ENCODE measurements at places on chromosomes 12 and 14.

- no peak for DNase-seq
These were observed 457.4 kb upstream of the DCN start for GRCh38 chr12:91640021-91640420.

DNA sequence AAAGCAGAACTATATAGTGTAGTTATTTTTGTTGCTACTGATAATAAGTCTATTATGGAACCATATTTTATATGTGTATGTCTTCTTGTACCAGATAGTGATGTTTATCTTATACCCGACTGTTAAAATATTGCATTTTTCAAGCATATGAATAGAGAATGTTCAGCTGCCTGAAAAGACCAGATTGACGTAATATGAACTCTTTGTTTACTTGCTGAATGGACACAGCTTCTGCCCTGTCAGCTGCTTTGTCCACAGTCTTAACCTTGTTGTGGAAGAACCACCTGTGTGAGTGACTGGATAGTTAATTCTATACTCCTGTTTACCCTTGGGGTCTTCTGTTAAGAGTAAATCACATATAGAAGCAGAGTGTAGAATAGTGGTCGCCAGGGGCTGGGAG is 109.3 kb downstream of the LGR5 start:
- peak; percentile 13 for DNase-seq

DNA sequence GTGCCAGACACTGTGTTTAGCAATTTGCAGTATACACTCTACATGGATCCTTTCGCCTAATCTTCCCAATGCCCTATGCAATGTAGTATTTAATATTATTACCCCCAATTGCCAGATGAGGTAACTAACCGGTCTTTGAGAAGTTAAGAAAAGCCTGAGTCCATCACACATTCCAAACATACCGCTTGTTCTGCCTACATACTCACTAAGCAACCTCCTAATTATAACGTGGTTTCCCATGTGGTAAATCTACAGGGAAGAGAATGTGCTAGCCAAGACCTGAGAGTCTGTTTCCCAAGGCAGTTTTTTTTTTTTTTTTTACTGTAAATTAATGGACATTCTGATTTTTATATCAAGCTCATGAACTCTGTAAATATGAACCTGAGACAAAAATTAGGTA is 37.2 kb downstream of the ATP2B1 start:
- DNase-seq = no peak

DNA sequence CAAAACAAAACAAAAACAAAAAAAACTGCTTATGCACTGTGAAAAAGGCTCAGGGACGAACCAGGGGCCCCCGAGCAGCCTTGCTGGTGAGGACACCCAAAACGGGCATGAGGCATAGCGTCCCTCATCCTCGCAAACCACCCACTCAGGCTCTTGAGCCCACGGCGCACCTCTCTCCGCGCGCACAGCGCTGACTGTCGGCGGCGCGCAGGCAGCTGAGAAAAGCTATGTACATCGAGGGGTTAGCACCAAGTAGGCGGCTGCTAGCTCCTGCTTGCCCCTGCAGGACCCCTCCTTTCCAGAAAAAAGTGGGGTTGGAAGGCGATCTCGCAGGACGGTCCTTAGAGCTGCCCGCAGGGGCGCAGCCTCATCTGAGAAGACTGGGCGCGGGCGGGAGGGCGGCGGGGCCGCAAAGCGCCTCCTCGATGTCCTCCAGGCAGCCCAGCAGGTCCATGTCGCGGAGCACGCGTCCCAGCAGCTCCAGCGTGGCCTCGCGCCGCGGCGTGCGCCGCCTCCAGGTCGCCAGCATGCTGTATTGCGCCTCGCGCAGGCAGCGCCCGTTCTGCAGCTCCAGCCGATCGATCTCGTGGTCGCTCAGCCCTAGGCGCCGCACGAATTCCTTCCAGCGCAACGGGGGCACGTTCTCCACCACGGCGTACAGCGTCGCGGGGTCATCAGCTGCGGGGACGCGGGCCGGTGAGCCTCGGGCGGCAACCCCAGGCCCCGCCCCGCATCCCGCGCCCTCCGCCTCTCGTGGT is 12.8 kb downstream of the TNFRSF1A start:
- no peak for DNase-seq

- DNase-seq = no peak
These were observed 497.6 kb downstream of the SLC16A7 start for GRCh38 chr12:60093428-60093827.

DNA sequence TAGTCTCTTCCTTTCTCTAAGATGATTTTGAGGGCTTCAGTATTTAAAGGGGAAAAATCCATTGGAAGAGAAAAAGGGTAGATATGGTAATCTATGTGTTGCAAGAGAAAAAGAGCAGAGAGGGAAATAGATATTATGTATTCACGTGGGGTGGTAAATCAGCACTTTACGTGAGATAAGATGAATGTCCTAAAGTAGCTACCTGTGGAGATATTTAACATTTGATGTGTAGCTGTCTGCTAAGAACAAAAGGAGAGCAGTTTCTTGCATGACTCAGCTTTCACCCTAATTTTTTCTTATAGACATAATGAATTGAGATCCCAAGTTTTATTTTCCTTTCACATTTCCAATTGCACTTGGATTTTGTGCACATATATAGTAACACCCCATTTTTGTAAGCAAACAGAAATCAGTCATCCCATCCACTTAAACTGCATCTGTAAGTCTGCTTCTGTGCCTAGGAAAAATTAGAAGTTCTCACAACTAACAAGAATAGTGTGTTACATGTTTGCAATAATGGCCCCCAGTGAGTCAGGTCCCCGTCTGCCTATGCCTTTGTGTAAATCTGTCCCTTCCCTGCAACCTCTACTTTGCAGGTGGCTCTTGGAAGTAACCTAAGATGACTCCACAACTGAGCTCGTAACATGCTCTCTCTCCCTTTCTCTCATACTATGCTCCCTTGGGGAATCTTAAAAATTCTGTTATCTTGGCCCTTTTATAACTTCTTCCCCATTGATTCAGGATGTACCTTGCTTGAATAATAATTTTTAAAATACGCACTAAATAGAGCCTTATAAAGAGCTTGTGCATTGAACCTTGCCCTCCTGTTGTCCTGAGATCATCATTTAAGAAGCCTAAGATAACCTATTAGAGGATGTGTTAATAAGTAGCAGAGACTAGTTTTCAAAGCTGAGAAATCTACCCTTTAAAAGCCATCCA is 3.7 kb downstream of the TMTC3 start:
- no peak for DNase-seq

GRCh38 chr14:72617391-72618031 is 276.4 kb downstream of the DPF3 start:
- no peak for DNase-seq

GRCh38 chr14:73125746-73126145 is 10.6 kb upstream of the PSEN1 start:
- no peak for DNase-seq

GRCh38 chr14:33307691-33308251 is 369.1 kb downstream of the NPAS3 start:
- no peak for DNase-seq

DNA sequence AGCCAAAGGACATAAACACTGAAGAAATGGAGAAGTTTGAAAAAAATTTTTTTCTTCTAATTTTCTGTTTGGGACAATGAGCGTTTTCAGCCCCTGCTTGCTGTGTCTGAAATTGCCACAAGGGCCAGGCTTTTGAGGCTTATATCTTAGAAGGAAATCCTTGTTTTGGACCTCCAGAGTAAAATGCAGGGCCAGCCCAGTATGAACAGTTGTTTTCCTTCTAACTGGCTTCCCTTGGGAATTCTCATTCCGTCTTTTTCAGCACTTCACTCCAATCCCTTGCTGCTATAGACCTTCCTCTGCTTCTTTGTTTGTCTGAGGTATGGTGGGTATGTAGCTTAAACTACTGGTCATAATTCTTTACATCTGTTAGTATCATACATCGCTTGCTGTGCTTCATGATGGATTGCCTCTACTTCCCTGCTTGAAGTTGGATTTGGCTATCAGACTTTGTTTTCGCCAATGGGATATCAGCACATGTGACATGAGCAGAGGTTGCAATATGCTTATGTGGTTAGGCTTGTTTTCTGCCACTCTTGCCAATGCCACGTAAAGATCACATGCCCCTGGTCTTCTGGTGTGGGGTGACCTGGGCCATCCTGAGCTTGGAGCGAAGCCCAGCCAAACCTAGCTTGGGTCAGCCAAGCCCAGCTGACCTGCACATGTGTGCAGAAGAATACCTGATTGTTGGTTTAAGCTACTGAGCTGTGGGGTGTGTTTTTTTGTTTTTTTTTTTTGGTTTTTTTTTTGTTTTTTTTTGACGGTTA is 64.7 kb downstream of the AVPR1A start:
- DNase-seq = no peak

DNA sequence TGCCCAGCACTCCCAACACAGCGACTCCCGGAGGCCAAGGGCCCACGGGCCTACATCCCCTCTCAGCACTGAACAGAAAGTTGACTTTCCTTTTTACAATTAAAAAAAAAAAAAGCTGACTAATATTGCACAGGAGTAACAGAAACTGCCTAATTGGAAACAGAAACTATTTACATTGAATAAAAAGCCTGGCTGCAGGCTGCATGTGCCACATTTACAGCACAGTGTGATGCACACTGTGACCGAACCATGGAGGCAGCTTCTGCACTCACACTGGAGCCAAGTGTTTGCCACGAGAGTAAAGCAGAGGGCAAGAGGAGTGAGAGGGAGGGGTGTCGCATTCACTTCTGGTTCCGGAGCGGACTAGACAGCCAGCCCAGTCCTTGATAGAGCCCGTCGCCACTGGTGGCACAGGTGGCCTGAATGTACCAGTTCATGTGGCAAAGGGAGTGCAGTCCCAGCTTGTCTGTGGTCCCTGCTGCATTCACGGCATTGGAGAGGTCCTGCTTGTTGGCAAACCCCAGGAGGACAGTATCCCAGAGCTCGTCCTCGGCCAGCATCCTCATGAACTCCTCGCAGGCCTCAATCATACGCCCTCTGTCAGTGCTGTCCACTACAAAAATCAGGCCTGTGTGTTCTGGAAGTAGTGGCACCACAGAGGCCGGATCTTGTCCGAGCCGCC is 59.2 kb downstream of the SPPL3 start:
- DNase-seq = no peak

- no peak for DNase-seq
These were observed 103.9 kb downstream of the ALG10 start for GRCh38 chr12:34126239-34126641.

GRCh38 chr14:71328183-71328582 is 420.9 kb downstream of the PCNX1 start:
- no peak for DNase-seq

DNA sequence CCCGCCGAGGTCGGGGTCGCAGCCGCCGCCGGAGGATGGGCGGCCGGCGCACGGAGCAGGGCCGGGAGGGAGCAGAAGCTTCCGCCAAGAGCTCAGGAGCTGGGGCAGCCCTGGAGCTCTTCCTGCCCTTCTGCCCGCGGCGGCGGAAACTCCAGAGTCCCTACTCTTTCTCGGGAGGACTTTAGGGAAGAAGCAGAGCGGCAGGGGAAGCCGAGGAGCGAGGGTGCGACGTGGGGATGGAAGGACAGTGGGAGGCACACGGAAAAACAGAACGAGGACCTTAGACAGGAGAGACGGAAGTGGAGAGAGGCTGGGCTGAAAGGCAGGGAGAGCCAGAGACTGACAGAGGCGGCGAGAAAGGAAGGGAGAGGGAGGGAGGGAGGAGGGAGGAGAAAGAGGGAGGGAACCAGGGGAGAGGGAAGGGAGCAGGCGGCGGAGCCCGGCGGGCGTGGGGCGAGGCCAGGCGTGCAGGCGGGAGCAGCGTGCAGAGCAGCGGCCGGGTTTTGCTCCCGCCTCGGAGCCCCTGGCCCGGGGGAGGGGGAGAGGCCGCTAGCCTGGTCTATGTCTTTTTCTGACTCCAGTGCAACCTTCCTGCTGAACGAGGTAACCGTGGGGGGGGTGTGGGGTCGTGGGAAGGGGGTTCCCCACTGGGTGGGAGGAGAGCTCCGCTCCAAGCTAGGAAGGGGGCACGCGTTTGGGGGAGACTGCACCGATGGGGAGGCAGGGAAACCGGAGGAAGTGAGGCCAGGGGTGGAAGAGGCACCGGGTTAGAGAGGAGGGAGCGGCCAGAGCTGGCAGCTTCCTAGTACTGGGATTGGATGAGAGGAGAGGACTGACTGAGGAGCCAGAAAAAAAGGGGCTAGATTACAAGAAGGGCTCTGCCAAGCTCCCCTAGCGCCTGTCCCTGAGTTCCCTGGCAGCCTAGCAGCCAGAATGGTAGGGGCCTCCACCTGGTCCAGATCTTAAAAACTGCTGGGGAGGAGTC is 2.9 kb upstream of the CACNB3 start:
- peak; percentile 88 for DNase-seq

DNA sequence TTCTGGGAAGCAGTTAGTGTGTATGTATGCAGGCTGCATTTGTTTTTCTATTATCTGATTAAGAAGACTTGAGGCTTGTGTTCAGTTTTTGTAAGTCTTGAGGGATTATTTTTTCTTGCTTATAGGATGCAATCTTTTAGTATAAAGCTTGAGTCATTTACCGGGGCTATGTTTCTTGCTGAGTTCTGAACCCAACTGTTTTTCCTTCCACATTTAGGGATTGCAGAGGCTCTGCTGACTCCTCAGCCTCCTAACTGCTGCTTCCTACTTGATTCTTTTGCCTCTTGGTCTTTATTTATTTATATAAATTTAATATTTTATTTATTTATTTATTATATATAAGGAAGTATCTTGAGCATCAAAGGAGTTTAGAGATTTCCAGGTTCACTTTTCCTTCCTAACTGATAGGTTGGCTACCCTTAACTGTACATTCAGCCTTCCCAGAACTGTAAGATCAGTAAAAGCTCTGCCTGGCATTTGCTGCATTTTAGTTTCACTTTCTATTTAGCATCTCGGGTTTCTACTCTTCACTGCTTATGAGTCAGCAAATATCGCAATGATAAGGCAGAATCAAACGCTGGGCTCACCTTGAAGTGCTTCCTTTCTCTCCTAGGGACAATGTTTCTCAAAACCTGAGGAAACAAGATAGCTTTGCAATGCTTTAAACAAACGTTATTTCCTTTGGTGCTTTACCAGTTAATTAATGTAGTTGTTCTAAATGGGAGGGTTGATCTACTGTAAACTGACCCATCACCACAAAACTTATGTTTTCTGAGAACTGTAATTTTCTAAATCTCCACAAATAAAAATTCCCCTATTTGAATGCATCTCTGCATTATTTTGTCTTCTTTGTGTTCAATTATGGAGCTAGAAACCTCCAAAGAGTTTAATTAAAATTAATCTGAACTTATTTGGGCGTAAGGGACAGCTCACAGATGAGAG is 1183.7 kb upstream of the TMEM132C start:
- no peak for DNase-seq

DNA sequence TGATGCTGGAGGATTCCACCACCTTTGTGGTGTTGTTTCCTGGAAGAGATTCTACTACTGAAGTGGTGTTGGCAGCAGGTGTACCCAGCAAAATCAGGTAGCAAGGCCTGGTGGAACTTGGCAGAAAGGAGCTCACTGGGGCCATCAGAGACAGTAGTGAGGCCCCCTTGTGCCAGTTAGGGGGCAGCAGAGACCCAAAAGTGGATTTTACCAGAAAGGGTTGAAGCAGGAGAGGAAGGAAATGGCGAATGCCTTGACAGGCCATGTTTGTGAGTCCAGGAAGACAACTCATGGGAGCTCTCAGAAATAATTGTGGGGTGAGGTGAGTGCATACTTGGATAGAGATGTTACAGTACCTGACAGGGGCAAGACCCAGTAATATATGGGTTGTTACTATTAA is 137.7 kb upstream of the FGD4 start:
- no peak for DNase-seq

- no peak for DNase-seq
These were observed 24.2 kb upstream of the YY1 start for GRCh38 chr14:100214770-100215083.

Data from SJCRH30 (cell line).